Renal pelvis (tissue), 12 donors: ENCODE measurements at places on chromosomes 2 and 18. TPM values are rescaled to one million over a fixed set of nuclear protein-coding genes. Genes with fewer than 3 reads are reported as not detected.

DNA sequence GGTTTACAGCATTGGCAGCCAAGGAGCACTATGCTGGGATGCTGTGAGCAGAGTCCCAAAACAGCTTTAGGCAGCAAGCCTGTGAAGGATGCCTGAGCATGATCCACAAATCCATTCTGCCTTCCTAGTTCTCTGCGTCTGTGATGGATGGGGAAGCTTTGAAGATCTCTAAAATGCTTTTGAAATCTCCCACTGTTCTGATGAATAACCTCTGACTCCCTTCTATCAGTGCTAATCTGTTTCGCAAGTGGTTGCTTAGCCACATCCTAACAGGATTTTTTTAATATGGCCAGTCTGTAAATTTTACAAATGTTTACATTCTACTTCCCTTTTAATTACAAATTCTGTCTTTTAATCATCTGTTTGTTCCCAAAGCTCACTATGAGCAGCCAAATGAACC lies 319.2 kb downstream of the GULP1 start:
- DNase-seq = no peak

DNA sequence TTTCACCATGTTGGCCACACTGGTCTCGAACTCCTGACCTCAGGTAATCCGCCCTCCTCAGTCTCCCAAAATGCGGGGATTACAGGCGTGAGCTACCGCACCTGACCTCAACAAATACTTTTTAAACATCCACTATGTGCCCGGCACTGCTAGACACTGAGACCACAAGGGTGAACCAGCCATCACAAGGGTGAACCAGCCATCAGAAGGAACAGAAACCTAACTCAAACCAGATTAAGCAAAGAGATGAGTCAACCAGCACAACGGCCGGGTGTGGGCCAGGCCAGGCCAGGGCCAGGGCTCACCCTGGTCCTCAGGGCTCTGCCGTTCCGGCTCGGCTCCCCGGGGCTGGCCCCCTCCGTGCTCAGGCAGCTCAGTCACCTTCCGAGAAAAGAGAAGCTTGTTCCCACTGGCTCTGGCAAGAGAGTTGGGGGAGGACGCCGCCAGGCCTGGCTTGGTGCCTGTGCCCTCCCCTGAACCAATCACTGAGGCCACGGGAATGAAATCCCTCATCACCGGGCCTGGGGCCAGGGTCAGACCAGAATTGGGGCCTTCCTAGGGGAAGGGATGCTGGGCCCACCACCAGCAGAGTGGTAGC lies 4.4 kb downstream of the TEX44 start:
- DNase-seq = no peak

DNA sequence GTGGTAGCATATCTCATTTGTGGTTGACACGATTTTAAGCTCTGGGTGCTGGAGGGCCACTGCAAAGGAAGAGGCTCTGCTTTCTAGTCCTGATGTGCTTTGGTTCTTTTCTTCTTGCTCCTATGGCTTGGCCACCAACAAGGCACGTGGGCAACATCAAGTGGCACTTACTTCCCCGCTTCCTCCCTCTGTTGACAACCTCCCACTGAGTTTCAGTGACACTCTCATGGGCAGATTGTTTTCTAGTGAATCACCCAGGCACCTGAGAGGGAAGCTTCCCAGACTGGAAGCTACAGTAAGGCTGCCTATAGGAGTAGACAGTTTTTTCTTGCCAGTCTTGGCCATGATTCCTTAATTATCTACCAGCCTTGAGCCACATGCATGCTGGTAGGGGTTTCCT lies 89.0 kb downstream of the NBAS start:
- no peak for DNase-seq

DNA sequence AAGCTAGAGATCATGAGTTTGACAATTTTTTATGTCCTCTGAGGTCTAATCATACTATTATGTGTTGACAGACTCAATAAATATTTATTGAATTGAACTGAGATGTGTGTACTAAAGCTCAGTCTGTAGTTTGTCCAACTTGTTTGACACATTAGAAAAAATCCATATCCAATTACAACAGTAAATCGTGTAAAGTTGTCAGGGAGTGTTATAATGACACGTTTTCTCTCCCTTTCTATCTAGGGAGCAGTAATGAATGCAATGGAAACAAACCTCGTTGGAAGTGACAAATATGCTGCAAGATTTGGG lies 28.4 kb downstream of the ITGA4 start:
- DNase-seq = no peak

GRCh38 chr2:69387770-69388481 lies 899 bp upstream of the GFPT1 start:
- DNase-seq = peak; percentile 38

PLEKHB2 gene
- polyA plus RNA-seq = 92.9 TPM

- DNase-seq = no peak
Measured at GRCh38 chr2:168311261-168311910, 64.0 kb upstream of the STK39 start.

GRCh38 chr2:33291278-33292013 lies 185.0 kb upstream of the RASGRP3 start:
- peak; percentile 71 for DNase-seq

- DNase-seq = peak; percentile 66
Measured at GRCh38 chr18:55588111-55588869, at the start of gene TCF4. TSS of gene TCF4 (minus strand) at chr18:55588192. CDS start at chr18:55587116, 1,076 bp downstream.

PTMA gene
- 2,420 TPM for polyA plus RNA-seq

- DNase-seq = peak; percentile 42
Measured at GRCh38 chr2:1162768-1163584, 212.3 kb downstream of the SNTG2 start.

GPBAR1 gene
- 2.7 TPM for polyA plus RNA-seq

CENPA gene
- polyA plus RNA-seq = 14.2 TPM

- DNase-seq = no peak
Measured at GRCh38 chr2:51350100-51350499, 318.2 kb upstream of the NRXN1 start.

LRATD1 gene
- 24.0 TPM for polyA plus RNA-seq

GRCh38 chr2:157413326-157414035 lies 30.4 kb downstream of the CYTIP start:
- no peak for DNase-seq

- DNase-seq = no peak
Measured at GRCh38 chr2:120959426-120959825, 223.8 kb downstream of the GLI2 start.

ZNF532 gene
- polyA plus RNA-seq = 97.5 TPM

- no peak for DNase-seq
Measured at GRCh38 chr2:136394136-136395060, 276.4 kb upstream of the CXCR4 start.

IL36A gene
- polyA plus RNA-seq = not detected

UGT1A8 gene
- not detected for polyA plus RNA-seq

ATP6V1B1 gene
- 78.2 TPM for polyA plus RNA-seq

GRCh38 chr2:239005586-239005985 lies 157.7 kb downstream of the TWIST2 start:
- no peak for DNase-seq

DNA sequence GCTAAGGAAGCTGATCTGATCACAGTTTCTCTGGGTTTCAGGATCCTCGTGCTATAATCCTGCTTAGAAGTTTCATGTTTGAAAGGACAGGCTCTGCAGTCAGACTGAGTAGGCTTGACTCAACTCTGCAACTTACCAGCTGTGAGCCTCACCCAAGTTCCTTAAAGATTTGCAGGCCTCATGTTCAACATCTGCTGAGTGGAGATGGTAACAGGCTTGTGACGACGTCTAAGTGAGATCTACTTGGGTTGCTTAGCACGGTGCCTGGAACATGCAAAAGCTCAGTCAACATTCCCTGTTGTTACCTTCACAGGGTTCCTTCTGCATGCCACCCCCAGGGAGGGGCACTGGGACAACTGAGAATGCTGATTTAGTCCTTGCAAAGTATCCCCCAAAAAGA lies 164.2 kb downstream of the C1D start:
- no peak for DNase-seq

RNU2-63P gene
- not detected for polyA plus RNA-seq

CCDC141 gene
- 0.12 TPM for polyA plus RNA-seq
